ENCODE measurements at places on chromosomes 12 and 14. TPM values are rescaled to one million over a fixed set of nuclear protein-coding genes. Genes with fewer than 3 reads are reported as not detected.

- DNase-seq, result no peak
Observed at GRCh38 chr12:82600379-82600778, 86.3 kb upstream of the TMTC2 start.

GRCh38 chr12:19491863-19492262, 52.6 kb downstream of the AEBP2 start:
- no peak for DNase-seq

DNA sequence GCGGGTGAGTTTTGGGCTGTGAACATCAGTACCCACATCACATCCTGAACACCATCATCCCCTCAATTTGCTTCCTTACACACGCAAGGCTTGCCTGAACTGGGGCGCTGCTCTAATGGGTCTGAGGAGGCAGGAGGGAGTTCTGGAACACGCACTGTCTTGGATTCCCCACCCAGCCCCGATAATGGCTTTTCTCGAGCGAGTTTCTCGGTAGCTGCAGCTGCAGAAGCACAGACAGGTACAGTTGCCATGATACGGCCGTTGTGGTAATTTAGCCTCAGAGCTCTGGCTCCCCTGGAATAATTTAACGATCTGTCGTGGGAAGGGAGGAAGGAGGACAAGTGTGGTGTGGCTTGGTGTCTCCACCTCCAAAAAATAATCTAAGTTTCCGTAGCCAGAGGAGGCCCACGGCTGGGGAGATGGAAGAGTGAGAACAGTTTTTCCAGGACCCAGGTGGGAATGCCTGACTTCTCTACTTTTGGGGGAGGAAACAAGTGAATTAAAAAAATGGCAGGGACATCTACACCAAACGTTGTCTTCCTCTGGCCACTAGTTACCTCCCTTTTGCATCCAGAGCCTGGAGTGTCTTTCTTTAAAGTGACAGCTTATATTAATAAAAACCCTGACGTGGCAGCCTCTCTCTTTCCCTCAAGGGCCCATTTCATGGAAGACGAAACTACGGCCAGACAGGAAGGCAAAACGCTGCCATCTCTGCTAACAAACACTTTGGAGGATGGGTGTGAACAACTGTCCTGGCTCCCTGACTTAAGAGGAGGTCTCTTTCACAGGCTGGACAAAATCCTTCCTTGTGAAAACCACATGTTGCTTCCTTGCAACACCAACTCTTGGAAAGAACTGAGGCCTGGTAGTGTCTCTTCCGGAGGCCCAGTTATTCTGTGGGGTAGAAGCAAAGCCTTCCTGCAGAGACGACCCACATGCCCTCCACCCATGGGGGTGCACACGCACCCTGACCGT, 84.8 kb downstream of the RBM19 start:
- DNase-seq, result no peak

Gene HOXC13
- polyA plus RNA-seq, result 0.11 TPM

DNA sequence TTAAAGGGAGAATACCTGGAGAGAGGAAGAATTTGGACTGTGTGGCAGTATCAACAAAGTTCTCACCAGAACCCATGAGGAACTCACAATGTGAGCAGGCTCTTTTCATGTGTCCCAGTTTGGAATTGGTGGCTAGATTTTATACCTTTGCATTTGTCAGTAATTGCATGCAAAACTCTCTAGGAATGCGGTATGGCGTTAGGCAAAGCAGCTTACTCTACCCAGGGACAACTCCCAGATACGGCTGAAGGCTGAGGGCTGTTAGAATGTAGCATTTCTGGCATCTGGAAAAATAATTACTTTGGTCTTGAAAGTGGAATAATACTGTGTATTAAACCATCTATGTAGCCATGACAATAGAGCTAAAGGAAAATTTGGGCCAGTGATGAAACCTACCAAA, 635.5 kb downstream of the SLC16A7 start:
- no peak for DNase-seq

Gene ARHGEF25
- 36.4 TPM for polyA plus RNA-seq

Gene SERPINA1
- polyA plus RNA-seq, result 94.4 TPM

- DNase-seq, result no peak
Observed at GRCh38 chr12:122228092-122228491, 2.2 kb upstream of the DIABLO start.

Measured in renal cortex interstitium (tissue), 15 donors.